ENCODE measurements at places on chromosomes 1 and 21.
A peak's percentile ranks its signal among the peaks of the same experiment; 100 is the strongest.

DNA sequence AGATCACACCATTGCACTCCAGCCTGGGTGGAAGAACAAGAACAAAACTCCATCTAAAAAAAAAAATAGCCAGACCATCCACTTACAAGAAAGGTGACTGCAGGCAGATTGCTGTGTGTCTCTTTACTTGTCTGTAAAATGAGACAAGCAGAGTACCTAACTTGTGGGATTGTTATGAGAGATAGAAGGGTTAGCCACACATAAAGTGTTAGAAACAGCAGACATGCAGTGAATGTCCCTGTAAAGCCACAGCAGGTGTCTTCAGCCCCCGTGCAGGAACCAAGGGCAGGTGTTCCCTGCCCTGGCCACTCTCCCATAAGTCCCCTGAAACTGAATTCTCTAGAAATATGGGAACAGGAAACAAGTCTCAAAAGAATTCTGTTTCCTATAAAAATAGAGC lies 40.8 kb upstream of the EFHD2 start:
- no peak for DNase-seq

GRCh38 chr1:236280438-236281197 lies 1.1 kb downstream of the ERO1B start:
- no peak for DNase-seq

DNA sequence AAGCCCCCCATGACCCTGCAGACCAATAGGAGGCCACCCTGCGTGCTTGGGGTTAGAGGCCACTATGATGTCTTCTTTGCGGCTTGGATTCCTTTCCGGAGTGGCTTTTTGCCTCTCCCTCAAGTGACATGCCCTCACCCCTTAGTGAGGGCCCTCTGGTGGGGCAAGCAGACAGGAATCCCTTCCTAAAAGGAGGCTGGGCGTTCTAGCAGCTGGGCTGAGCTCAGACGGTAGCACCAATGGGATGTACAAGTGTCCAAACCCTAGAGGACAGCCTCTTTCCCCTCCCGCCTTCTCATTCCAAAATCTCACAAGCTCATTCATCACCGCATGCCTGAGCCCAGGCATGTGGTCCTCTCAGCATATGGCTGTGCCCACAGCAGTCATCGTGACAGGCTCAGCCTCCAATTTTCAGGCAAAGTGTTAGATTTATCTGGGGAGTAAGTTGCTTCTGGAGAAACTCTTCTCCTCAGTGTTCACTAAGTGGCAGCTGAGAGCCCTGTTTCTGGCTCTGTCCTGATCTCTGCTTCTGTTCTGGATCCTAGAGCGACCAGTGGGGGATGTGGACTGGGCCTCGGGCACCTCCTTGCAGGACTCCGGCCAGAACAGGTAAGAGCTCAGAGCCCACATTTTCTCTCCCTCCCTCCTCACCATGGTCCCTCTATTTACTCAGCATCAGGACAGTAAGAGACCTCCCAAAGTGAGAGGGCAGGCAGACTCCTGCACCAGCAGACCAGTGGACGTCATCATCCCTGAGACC lies 4.8 kb downstream of the KIAA1614 start:
- no peak for DNase-seq

- DNase-seq, result no peak
These were observed 273.6 kb upstream of the LRRC7 start for GRCh38 chr1:69294171-69294570.

DNA sequence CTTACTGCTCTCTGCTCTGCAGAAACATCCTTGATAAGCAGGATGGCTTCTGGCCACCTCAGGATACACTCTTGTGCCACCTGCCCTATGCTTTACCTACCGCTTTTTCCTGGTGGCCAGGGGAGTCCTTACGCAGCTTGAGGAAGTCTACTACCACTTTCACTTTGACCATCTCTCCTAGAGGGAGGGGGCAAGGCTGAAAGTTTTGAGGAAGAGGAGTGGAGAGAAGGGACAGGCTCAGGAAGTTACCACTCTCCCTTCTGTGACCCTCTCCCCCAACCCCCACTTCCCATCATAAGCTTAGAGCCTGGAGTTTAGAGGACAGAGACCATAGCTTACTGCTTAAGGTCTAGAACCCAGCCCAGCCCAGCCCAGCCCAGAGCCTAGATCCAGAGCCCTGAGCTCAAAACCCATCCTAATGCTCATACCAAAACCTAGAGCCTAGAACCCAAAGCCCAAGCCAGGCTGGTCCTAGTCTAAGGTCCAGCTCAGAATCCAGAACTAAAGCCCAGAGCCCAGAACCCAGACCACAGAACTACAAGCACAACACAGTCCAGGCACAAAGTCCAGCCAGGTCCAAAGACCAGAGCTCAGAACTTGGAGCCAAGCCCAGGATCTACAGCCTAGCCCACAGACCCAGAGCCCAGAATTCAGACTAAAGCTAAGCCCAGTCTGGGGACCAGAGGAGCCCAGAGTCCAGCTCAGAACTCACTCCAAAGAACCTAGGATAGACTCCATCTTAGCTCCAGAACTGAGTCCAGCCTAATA lies 18.0 kb upstream of the MFSD2A start:
- DNase-seq, result no peak

- no peak for DNase-seq
These were observed 1153.9 kb upstream of the NCAM2 start for GRCh38 chr21:19844334-19844733.

GRCh38 chr1:28208818-28209441 lies 23.9 kb downstream of the DNAJC8 start:
- no peak for DNase-seq

- DNase-seq, result no peak
These were observed 69.5 kb upstream of the HSD17B7 start for GRCh38 chr1:162720996-162721395.

DNA sequence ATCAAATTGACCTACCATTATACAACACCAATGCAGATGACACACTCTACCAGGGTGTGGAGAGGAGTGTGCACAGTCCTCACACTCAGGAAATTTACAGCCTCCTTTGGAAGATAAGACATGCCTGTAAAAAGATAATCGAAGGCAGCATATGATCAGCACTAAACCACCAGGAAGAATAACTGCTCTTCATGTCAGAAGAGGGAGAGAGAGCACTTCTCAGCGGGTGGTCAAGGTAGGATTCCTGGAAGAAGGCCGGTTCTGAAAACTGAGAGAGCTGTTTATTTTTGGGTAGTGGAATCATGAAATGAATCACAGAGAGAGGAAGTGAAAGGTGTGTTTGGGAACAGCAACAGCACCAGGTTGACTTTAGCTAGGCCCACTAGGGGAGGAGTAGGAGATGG lies 14.0 kb upstream of the ZNF697 start:
- no peak for DNase-seq

- DNase-seq, result no peak
These were observed 80.1 kb downstream of the TTLL7 start for GRCh38 chr1:83918688-83919285.

DNA sequence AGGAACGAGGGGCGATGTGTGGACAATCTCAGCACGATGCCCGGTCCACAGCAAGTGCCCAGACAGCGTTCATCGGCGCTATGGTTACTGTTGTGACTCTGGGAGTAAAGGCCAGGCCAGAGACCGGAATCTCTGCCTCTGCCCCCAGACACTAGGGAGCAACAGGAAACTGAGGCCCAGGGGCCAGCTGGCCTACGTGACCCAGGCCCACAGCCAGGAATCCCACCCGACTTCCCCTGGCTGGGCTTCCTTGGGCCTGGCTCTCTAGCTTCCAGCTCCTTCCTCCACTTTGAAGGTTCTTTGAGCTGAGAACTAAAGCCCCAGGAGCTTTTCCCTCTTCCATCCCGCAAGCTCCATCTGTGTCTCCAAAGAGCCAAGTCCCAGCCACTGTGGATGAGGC lies 4.6 kb downstream of the LRP8 start:
- no peak for DNase-seq

DNA sequence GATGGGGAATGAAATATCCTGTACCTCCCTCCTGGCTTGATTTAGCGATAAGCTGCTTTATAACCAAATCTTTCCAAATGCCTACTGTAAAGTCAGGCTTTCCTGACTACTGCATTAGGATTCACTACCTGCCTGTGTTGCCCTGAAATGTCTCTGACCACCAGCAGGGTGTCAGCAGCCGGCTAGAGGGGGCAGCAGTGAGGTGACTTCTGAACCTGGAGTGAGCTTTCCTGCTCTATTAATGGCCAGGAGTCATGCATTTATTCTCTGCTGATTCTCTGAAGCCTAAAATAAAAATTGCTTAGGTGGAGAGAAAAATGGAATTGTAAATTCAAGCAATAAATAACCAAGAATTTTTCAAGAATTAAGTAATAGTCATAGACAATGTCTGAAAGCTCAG lies 2.5 kb downstream of the BACE2 start:
- no peak for DNase-seq

- DNase-seq, result no peak
These were observed 14.3 kb upstream of the WDTC1 start for GRCh38 chr1:27220096-27220495.

GRCh38 chr1:32741413-32742198 lies 39.0 kb upstream of the SYNC start:
- no peak for DNase-seq

DNA sequence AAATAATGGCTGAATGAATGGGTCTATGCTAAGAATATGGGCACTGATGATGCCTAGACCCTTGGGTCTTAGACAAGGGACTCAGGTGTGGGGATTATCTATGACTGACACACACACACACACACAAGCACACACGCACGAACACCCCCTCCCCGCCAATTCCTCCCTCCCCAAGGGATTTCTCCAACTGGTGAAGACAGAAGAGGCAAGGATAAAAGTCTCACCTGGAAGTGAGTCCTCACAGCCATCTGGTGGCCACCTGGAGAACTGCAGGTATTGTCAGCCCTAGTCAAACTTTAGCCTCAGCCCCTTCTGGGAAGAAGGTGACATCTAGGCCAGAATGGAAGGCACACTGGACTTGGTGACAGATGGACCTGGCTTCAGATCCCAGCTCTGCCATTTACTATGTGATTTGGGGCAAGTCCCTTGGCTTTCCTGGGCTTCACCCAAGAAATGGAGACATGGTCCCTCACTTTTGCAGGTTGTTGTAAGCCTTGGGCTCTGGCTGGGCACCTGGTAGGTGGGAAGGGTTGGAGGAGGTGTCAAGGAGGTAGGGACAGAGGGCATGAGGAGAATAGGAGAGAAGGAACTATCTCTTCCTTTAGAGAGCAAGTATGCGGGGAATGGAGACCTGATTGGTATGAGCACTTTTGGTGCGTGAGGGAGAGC lies 4.0 kb upstream of the GPR3 start:
- no peak for DNase-seq

DNA sequence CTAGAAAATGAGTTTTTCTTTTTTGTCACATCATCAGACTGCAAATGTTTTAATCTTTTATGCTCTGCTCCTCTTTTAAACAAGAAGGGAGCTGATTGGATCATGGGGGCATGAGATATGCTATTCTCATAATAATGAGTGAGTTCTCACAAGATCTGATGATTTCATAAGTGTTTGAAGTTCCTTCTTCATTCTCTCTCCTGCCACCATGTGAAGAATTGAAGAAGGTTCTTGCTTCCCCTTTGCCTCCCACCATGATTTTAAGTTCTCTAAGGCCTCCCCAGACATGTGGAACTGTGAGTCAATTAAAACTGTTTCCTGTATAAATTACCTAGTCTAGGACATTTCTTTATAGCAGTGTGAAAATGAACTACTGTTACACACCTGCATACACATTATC lies 218.2 kb downstream of the NRIP1 start:
- no peak for DNase-seq

DNA sequence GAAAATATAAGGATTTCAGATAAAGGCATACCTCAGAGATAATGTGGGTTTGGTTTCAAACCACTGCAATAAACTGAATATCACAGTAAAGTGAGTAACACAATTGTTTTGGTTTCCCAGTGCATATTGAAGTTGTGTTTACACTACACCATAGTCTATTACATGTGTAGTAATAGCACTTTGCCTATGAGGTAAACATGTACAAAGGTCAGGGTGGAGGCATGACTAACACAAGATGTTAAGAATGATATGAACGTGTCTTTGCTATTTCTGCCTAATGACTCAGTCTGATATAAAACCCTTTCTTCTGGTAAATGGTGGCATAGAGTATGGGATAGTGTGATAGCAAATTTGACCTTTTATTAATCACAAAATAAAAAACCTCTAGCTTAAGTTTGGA lies 621.5 kb upstream of the ADGRL2 start:
- peak; percentile 59 for DNase-seq

- DNase-seq, result no peak
These were observed 915.2 kb downstream of the TTLL7 start for GRCh38 chr1:83083589-83084224.

Measured in fibroblast of skin of left quadriceps (primary cell).